ENCODE measurements at places on chromosomes 1 and 21.

DNA sequence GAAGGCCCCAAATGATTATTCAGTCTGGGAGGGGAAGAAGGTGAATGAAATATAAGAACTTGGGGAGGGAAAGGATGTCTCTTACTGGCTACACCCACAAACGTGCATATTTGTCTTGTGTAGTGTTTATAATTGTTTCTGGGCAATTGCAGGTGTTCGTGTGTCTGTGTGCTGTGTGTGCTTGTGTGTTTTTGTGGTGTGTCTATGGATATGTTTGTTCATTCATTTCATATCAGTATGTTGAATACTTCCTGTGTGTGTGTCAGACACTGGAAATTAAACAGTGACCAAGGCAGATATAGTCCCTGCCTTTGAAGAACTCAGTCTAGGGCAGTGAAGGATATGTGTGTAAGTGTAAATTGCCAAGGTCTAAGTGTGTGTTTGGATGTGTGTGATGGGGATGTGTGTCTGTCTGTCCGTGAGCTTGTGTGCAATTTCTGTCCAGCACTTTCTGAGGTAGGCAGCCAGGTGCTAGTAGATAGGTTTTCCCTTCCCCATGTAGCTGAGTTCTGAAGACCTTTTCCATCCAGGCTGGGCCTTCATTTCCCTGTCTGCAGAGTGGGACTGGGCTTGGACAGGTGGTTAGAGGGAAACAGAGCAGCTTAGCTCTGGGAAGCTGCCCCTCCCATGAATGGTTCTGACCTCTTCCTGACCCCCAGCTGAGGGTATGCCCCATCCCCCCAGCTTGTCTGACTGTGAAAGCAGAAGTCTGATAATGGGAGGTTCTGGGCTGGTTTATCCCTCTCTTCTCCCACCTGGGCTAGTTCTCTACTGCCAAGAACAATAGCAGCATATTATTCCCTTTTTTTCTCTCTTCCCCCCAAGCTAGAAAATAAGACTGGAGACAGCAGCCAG is 3.8 kb downstream of the AGO1 start:
- no peak for DNase-seq

- DNase-seq = no peak
Measured at GRCh38 chr1:218666263-218666662, 321.1 kb downstream of the TGFB2 start.

- DNase-seq = no peak
Measured at GRCh38 chr1:243792891-243793290, 57.2 kb downstream of the AKT3 start.

- DNase-seq = no peak
Measured at GRCh38 chr1:41427122-41427913, 57.2 kb downstream of the EDN2 start.

- DNase-seq = no peak
Measured at GRCh38 chr1:21034725-21035628, 141.7 kb downstream of the EIF4G3 start.

DNA sequence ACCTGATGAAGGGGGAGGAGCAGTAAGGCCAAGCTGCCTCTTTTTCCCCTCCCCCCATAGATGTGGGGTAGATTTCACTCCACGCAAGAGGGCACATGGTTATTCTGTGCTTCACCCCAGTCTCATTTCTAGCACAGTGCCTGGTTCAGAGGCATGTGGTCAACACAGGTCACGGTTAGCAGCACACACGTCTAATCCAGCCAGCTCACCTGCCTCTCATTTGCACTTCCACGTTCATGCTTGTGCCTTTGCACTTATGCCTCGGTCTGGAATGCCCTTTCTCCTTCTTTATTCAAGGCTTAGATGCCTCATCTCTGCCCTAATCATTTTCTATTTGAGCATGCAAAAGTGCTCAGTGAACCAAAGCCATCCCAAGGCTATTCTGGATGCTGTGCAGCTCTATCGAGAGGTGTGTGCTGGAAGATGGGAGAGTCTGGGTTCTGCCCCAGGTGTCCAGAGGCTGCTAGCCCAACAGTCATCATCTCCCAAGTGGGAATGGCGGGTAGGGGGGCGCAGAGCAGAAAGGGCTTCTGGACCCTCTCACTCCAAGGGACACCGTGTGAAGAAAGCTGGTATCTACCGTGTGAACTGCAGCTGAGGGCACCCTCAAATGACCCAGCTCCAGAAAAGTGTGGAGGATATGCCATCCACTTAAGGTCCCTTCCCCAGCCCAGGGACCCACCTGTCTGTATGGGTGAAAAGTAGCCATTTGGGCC is 2.1 kb upstream of the A3GALT2 start:
- DNase-seq = no peak

GRCh38 chr1:19921310-19921709 is 2.1 kb downstream of the PLA2G2E start:
- DNase-seq = no peak

- peak; percentile 85 for DNase-seq
Measured at GRCh38 chr1:207495801-207496792, at the start of gene CR1. CR1 (plus strand) TSS chr1:207496157; CDS start chr1:207496268, 111 bp downstream.

DNA sequence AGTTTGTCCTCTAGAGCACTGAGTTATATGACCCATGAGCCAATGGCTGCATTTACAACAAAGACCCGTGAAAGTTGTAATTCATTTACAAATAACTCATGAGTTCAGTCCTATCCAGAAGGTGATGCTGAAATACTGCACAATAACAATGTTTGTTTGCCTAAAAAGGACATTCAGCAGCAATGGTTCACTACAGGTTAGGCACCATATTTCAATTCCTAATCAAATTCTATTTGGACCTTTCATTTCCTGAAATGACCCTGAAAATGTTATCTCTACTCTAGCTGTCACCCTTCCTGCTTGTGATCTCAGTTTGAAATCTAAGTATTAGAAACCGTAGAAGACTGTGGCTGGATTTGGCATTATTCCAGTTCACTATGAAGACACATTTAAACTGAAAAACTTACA is 191.2 kb upstream of the SAMSN1 start:
- DNase-seq = no peak

- no peak for DNase-seq
Measured at GRCh38 chr1:229883504-229884200, 183.4 kb upstream of the GALNT2 start.

- DNase-seq = no peak
Measured at GRCh38 chr1:231855926-231856325, 229.3 kb downstream of the DISC1 start.

GRCh38 chr1:37391211-37392011 is 83.0 kb upstream of the ZC3H12A start:
- peak; percentile 25 for DNase-seq

GRCh38 chr1:32761253-32761877 is 55.8 kb downstream of the YARS1 start:
- no peak for DNase-seq

- DNase-seq = no peak
Measured at GRCh38 chr1:7048395-7048794, 263.1 kb downstream of the CAMTA1 start.

GRCh38 chr1:34970220-34970735 is 14.9 kb downstream of the TMEM35B start:
- DNase-seq = no peak

DNA sequence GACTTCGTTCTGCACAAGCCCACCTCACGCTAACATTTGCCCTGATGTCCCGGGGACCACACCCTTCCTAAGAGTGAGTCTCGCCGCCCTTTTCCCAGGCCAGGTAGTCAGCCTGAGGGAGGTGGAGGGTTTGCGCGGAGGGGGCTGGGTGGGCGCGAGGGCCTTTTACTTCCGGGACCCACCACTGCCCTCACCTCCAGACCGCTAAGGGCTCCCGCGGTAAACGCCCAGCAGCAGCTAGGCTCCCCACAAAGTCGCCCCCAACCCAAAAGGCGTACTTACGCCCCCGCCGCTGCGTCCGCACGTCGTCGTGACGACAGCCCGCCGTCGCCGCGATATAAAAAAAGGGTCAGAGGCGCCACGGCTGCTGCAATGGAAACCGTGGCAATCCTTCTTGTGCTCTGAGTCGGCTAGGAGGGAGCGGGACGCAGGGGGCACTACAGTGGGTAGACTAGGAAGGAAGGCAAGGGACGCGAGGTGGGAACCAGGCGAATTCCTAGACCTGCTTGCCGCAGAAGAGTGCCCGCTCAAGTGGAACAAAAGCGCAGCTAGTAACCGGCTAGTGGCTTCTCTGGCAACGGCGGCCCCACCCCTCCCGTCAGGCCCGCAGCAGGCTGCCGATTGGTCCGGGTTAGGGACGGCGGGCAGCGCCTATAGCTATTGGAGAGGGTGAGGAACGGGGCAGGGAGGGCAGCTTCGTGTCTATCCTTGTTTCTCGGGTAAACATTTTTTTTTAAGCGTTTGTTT is at the start of gene ODF2L:
Gene ODF2L, minus strand, starts transcription at position 573 of the 747 bp plus-strand sequence. CDS start 9,296 bp downstream, outside the sequence.
- peak; percentile 97 for DNase-seq

Measured in posterior vena cava (tissue), 2 donors.